ENCODE measurements at places on chromosomes 7 and 10.

- DNase-seq = no peak
Measured at GRCh38 chr10:28214219-28214618, 88.6 kb downstream of the MPP7 start.

GRCh38 chr7:4024133-4024532, 658.0 kb upstream of the FOXK1 start:
- no peak for DNase-seq

DNA sequence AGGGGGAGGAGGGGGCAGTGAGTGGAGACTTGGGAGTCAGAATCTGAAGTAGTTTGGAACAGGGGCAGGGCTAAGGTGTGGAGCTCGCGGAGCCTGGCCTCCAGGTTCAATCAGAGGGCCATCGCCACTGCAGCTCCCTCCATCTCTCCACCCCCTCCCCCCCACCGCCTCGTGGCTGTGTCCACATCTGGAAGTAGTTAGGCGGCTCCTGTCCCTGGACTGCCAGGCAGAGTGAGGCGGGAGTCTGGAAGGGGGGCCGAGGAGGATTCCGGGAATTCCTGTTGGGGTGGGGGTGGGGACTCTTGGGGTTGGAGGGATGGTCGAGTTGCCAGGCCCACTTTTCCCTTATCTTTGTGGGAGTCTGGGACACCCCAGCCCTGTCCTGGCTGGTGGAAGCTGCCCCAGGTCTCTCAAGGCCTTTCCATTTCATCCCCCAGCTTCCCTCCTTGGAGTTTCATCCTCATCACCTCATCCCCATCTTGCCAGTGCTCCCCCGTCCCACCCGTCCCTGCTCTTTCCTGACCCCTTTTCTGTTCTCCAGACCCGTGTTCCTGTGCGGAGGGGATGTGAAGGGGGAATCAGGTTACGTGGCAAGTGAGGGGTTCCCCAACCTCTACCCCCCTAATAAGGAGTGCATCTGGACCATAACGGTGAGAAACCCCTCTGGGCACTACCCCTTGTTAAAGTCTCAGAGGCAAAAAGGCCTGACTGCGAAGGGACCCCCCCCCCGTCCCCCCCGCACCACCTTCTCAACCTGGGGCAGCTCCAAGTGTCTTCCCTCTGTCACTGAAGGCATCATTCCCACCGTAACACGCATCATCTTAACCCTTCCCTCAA, 944 bp downstream of the PCOLCE start:
- DNase-seq = no peak

GRCh38 chr10:11510281-11510680, 101.2 kb downstream of the USP6NL start:
- no peak for DNase-seq

GRCh38 chr7:30721211-30721610, 30.7 kb upstream of the INMT start:
- DNase-seq = no peak

GRCh38 chr7:140595468-140596092, 45.0 kb downstream of the DENND2A start:
- no peak for DNase-seq

GRCh38 chr10:17682236-17682946, 38.4 kb downstream of the STAM start:
- DNase-seq = no peak

- no peak for DNase-seq
Measured at GRCh38 chr7:71325151-71325550, 193.2 kb downstream of the GALNT17 start.

- no peak for DNase-seq
Measured at GRCh38 chr7:154409703-154410311, 357.6 kb downstream of the DPP6 start.

GRCh38 chr10:107656932-107657331, 492.4 kb upstream of the SORCS1 start:
- no peak for DNase-seq

- no peak for DNase-seq
Measured at GRCh38 chr10:114839901-114840300, 18.3 kb downstream of the FHIP2A start.

DNA sequence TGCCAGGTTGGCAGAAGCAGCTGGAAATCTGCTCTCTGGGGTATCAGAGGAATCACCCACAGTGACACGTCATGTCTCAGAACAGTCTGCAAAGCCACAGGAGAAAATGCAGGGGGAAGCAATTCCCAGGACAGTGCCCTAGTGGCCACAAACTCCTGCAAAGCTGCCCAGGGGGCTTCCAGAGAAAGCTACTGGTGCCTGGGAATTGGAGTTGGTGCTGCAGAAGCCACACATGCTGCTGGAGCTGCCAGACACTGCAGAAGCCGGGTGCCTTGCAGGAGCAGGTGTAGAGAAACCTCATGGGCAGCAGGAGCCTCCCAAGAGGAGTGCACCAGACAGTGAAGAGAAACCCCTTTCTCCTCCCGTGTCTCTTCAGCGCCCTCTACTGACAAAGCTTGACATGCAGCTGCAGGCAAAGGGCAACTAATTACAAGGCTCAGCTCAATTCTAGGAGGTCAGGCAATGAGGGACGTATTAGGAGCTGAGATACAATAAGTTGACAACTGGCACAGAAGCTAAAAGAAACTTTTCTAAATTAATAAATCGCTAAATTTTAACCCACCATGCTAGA, 30.2 kb upstream of the NUB1 start:
- no peak for DNase-seq

GRCh38 chr7:2878306-2878705, 34.2 kb upstream of the GNA12 start:
- no peak for DNase-seq

- no peak for DNase-seq
Measured at GRCh38 chr7:29457141-29457561, 106.5 kb upstream of the PRR15 start.

GRCh38 chr7:102321351-102322201, 34.7 kb downstream of the SPDYE6 start:
- DNase-seq = no peak

GRCh38 chr10:101008823-101009423, 9.3 kb downstream of the LZTS2 start:
- DNase-seq = no peak

DNA sequence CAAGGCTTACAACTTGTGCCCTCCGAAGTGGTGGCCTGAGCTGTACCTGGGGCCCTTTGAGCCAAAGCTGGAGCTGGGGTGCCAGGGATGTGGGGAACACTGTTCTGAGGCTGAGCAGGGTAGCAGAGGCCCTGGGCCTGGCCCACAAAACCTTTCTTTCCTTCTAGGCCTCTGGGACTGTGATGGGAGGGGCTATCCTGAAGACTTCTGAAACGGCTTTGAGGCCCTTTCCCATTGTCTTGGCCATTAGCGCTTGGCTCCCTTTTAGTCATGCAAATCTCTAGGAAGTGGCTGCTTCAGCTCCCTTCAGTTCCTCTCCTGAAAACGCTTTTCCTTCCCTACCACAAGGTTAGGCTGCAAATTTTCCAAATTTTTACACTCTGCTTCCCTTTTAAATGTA, 16.8 kb upstream of the CRYGN start:
- DNase-seq = no peak

DNA sequence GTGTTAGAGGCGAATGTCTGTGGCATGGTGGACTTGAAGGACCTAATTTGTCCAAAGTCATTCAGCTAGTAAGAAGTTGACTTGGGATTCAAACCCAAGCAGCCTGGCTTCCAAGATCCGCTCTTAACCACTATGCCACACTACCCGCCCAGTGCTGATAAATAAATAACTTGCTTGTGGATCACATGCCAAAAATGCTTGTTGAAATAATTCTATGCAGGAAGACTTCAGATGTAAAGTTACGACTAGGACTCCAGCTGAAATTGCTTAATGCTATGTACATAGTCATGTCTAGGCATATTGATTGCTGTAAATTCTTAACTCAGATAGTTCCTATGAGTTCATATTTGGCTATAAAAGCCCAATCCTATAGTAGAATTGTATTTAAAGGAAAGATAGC, 76.0 kb downstream of the PLXDC2 start:
- DNase-seq = no peak

GRCh38 chr7:44533301-44534055, 7.7 kb downstream of the NPC1L1 start:
- DNase-seq = no peak

DNA sequence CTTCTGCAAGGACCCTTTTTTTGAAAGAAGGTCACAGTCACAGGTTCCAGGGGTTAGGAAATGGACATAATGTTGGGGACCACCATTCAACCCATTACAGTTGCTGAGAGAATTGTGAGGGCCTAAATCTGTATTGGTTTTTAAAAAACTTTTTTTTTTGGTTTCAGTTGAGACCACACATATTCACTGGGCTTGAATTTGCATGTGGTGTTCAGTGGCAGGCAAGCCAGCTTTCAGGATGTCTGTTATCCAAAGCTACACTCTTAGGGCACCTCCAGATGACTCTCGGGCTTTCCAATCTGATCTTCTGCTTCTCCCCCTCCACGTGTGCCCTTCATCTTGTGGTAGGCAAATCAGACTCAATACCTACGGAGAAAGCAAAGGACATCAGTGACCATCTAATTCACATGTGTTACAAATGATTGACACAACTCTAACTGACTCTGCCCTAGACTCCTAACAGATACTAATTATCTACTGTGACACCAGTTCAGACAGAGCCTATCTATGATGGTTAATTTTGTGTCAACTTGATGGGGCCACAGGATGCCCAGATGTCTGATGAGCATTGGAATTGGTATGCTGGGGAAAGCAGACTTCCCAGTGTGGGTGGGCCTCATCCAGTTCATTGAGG, 93.3 kb upstream of the ELMO1 start:
- DNase-seq = no peak
